ENCODE measurements at places on chromosomes 13 and 19.

GRCh38 chr19:18433735-18434398 lies 4.1 kb downstream of the ISYNA1 start:
- DNase-seq = no peak

DNA sequence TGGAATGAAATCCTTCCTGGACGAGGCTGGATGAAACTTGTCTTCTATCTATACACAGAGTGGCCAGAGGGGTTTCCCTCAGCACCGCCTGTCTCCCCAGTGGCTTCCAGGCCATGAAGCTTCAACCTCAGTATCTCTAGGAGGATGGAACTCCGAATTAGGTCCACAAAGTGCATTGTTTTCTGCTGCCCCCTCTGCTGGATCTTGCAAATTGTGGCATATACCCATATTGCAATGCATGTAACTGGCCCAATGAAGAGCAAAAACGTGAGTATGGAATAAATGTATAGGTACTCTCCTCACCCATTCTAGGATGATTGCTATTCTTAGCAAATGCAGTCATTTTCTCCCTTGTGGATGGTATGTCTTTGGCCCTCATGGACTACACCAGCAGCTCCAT lies 14.7 kb upstream of the LILRB4 start:
- no peak for DNase-seq

DNA sequence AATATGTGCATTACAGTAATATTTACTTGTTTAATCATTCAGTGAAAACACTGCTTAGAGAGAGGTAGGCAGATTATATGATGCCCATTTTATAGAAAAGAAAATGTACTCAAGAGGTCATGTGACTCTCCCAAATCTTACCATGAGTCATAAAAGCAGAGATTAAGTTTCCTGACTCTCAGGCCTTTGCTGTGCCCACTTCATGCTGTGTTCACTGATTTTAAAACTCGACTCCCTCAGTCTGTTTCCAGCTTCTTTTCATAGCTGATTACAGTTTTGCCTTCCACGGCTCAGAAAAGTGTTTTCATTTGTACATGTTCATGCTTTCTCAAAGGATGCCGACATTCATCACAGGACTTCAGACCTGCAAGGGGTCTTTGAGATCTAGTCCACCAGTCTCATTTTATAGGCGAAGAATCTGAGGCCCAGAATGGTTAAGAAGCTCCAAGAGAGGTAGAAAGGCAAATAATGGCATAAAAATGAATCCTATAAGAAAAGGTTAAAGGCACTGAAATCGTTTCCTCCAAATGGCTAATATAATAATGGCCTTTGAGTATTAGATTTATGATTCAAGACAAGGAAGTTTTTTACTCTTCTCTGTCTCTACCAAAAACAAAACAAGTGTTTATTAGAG lies 9.0 kb upstream of the IPO5 start:
- no peak for DNase-seq

DNA sequence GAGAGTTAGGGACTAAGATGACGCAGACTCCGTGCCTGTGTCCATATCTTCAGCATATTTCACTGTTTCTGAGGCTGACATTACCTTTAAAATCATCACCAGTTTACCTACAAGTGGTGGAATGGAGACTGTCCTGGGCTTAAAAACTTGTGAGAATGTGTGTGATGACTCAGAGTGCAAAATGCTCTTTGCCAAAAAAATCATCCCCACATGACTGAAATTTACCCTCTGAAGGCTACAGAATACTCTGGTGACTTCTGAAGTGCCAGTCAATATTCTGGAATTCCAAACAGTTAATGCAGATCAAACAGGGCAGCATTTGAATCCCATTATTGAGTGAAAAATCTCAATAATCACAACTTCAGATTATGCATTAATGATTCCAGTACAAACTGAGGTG lies 901.4 kb downstream of the EFNB2 start:
- DNase-seq = no peak

DNA sequence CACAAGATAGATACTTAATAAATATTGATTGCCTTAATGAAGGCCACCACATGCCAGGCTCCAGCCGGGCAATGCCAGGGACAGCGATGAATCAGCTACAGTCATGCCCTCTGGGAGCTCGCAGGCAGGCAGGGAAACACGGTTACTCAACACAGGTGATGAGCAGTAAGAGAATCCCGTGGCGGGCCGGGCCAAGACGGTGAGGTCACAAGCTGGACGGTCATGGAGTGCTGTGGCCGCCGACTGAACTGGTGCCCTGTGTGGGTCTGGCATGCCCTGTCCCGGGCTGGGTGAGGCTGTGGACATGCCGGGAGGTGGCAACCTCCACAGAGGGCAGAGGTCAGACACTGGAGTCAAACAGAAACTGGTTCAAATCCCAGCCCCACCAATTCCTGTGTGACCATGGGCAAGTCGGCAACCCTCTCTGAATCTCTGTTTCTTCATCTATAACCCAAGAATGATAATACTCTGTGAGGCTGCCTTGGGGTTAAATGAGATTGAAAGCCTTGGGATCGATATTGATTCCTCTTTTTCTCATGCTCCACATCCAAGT lies 13.2 kb upstream of the PAK4 start:
- no peak for DNase-seq

DNA sequence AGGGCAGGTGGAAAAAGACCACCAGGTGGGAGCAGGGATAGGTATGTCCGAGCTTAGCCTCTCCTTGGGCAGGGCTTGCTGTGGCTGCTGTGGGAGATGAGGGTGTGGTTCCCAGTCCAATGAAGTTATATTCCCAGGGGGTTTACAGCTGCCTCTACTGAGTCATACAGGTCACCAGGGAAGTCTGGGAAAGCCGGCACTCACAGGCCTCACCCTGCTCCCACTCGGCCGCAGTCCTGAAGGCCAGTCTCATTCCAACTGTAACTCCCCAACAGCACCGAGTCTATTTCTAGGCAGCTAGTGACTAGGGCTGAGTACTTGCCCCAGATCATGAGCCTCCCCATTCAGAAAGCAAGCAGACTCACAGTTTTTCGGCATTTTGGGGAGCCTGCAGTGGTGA lies 77.1 kb downstream of the FNDC3A start:
- DNase-seq = no peak

- peak; percentile 60 for DNase-seq
Observed at GRCh38 chr19:16051254-16052025, 24.9 kb upstream of the TPM4 start.

- no peak for DNase-seq
Observed at GRCh38 chr19:44893332-44894051, 2.4 kb downstream of the TOMM40 start.

GRCh38 chr19:29815231-29815630 lies 3.4 kb downstream of the CCNE1 start:
- peak; percentile 87 for DNase-seq

GRCh38 chr19:38003438-38004185 lies 96.6 kb downstream of the SIPA1L3 start:
- peak; percentile 41 for DNase-seq

DNA sequence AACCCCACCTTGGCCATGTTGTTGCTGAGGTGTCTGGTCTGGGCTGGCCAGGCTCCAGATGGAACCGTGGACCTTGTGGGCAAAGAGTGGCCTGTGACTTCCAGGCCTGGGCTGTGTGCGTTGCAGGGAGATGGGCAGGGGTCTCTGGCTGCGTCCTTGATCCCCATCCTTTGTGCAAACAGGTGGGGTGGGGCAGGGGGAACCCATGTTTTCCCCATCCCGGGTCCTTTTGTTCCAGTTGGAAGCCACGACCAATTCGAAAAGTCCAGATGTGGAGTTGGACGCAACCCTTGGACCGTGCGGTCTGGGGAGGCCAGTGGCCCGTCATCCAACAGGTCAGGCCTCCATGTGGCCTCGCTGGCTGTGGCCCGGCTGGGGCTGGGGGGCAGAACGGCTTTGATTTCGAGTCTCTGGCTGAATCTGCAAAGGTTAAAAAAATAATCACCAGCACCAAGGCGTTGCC lies 13.1 kb upstream of the COMP start:
- DNase-seq = no peak
